ENCODE measurements at places on chromosomes 1 and 21.

DNA sequence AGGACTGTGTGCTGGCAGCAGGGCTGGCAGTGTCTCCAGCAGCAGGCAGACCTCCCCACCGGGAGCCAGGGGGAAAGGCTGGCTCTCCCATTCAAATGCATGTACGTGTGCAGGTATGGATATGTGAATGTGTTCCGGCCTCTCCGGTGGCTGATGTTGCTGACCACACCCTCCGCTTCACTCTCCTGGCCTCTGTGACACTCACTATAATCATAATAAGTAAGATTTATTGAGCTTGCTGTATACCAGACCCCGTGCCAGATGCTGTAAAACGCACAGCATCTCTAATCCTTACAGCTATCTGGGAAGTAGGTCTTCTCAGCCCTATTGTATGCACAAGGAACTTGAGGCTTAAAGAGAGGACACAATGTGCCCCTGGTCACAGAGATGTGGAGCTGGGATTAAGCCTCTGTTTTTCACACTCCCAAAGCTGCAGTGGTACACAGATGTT lies 20.5 kb upstream of the ARTN start:
- DNase-seq, result no peak

- DNase-seq, result no peak
Observed at GRCh38 chr21:44349847-44350772, 3.3 kb upstream of the TRPM2 start.

DNA sequence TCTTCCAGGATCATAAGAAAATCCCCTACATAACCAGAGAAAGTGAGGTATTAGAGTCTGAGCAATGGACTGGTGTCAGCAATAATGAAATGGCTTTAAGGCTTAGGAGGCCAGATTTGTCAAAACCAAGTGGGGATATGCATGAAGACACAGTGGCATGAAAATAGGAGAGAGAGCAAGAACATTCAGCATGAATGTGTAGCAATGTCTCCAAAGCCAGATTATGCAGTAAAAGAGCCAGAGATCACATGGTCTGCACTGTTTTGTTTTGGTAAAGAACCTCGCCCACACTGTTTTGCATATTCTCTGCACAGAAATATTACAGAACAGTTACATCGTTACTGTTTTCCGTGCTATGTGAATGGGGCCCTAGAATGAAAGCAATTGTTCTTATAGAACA lies 589.4 kb downstream of the PLPP3 start:
- no peak for DNase-seq

- no peak for DNase-seq
Observed at GRCh38 chr1:23563003-23563402, 3.7 kb upstream of the ID3 start.

- DNase-seq, result no peak
Observed at GRCh38 chr1:69693921-69694675, 126.4 kb downstream of the LRRC7 start.

DNA sequence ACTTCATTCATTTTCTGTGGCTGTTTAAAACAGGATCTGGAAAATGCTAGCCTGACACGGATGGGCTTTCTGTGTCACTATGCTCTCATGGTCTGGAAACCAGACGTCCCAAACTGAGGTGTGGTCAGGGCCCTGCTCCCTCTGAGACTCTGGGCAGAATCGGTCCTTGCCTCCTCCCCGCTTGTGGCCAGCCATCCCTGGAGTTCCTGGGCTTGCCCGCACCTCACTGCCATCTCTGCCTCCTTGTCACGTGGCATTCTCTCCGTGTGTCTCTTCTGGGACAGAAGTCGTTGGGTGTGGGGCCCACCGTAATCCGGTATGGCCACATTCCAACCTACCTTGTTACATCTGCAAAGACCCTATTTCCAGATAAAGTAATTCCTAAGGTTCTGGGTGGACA lies 10.1 kb upstream of the ACTRT2 start:
- DNase-seq, result no peak

DNA sequence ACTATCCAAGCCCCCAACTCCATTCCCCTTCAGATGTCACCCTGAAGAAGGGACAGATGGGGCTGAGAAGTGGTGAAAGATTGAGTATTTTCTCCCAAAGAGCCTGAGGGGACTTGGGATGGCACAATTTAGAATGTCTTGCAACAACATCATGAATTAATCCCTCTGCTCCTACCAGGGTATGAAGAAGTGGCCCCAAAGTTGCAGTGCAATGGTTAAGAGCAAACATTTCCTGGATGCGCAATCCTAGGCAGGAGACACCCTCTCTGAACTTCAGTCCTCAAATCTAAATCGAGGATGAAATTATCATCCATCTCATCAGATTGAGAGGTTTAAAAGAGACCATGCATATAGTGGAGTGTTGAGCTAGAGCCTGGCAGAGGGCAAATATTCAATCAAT lies 28.6 kb upstream of the CITED4 start:
- no peak for DNase-seq

GRCh38 chr1:240516069-240516468 lies 95.9 kb downstream of the GREM2 start:
- DNase-seq, result no peak

DNA sequence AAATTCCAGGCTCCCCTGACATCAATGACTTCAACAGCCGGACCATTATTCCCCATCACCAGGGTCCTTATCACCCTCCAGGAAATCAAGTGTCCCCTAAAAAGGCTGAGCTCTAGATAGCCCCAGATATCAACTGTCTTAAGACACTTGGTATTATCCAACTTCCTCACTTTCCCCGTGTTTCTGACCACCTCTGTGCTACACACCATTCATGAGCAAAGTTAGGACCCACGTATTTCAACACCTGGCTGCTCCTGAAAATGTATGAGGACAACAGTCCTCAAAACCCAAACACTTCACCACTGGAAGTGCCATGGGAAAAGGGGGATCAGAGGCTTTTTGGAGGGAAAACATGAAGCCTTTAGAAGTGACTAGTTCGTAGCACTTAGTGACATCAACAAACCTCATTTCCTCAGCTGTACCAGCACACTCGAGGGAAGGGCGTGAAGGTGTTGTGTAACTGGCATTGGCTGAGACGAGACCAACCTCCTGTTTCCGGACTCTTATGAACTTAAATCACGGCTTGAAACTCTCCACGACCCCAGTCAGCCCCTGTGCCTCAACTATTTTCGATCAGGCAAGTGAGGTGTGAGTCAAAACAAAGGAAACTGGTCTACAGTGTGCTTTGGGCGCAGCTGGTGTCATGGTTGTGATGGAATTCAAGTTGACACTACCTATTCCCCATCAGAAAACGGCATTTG lies 4.1 kb upstream of the CHD5 start:
- no peak for DNase-seq

- no peak for DNase-seq
Observed at GRCh38 chr1:2589431-2590232, 3.1 kb downstream of the PRXL2B start.

- no peak for DNase-seq
Observed at GRCh38 chr1:178098262-178098661, 4.4 kb downstream of the RASAL2 start.
